ENCODE measurements at places on chromosomes 7 and 10. TPM values are rescaled to one million over a fixed set of nuclear protein-coding genes. Genes with fewer than 3 reads are reported as not detected.

DNA sequence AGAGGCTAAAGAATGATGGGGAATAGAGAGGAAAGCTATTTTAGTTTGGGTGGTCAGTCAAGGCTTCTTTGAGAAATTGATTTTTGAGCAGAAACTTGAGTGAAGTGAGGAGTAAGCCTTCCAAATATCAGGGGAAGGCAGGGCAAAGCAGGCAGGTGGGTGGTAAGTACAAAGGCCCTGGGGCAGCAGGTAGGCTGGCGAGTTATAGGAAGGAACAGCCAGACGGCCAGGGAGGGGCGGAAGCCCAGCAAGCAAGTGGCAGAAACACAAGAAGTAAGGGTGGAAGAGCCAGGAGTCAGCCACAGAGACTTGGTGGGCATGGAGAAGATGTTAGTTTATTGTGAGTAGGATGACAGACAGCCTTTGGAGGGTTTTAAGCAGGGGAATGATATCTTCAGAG, 34.9 kb downstream of the VWA2 start:
- no peak overlapping the region for H3K4me3 ChIP-seq
- peaks cover 8% of the 10 kb centered on the region for H3K27me3 ChIP-seq
- no peaks in the 10 kb centered on the region for H3K36me3 ChIP-seq
- no peaks in the 10 kb centered on the region for H3K4me1 ChIP-seq

DNA sequence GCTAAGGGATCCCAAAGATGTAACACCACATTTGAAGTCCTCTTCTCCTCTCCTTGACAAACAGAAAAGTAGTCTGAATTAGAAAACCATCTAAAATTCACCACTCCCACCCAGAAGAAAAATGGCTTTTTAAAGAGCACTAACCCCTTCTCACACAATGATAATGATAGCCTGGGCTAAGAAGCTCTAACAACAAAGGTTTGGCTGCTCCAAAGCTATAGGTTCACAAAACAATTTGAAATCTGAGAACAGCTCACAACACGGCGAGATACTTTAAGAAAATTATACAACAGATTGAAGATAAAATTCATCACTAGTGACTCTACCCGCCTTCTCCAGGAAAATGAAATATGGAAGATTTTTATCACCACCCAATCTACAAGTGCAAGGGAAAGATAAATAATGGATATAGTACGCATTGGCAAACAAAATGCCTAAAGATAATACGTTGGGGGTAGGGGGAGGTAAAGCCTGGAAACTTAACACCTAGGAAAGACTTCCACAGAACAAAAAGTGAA, 7.4 kb downstream of the ITGB1 start:
- no peak overlapping the region for H3K4me3 ChIP-seq
- H3K36me3 ChIP-seq, result no peaks in the 10 kb centered on the region

DNA sequence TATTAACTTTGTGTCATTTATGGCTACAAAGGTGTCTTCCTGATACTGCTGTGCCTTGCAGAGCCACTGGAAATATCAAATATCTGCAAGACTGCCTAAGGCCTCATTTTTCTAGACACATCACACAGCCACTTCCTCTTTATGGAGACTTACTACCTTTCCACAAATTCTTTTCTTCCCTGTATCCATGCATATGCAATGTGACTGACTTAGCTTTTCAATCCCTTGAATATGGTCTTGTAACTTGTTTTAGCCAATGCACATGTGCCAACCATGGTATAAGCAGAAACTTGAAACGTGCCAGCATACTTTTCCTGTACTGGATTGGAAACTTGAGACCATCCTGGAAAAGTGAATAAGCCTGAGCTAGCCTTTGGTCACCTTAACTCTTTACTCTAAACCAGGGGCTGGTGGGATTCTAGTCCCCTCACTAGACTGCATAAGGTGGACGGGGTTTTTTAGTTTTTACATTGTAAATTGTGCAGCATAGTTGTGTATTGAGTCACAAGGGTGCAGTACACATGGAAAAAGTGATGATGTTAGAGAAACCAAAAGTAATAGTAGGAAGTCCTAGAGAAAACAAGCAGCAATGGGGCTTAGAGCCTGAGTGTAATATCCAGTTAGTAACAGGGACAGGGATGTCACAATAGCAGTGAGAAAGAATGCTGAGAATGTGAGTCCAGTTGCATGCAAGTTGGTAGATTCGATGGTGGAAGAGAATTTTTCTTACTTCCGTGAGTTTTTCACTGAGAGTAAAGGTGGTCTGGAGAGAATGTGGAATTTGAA, 879.5 kb downstream of the SORCS1 start:
- H3K27me3 ChIP-seq, result no peaks in the 10 kb centered on the region
- no peak for DNase-seq
- H3K36me3 ChIP-seq, result no peaks in the 10 kb centered on the region

Gene SEMA3E
- 2.5 TPM for total RNA-seq

Gene THNSL1
- 4.8 TPM for total RNA-seq

Gene BAIAP2L1
- 2.9 TPM for total RNA-seq
